ENCODE measurements at places on chromosomes 7 and 10.

GRCh38 chr7:120442838-120443237 lies 169.9 kb downstream of the KCND2 start:
- DNase-seq = no peak

- DNase-seq = no peak
Measured at GRCh38 chr7:78472519-78472918, 673.9 kb downstream of the PHTF2 start.

GRCh38 chr10:94878649-94879048 lies 59.8 kb upstream of the CYP2C9 start:
- no peak for DNase-seq

- DNase-seq = no peak
Measured at GRCh38 chr10:4596951-4597350, 229.1 kb upstream of the AKR1E2 start.

DNA sequence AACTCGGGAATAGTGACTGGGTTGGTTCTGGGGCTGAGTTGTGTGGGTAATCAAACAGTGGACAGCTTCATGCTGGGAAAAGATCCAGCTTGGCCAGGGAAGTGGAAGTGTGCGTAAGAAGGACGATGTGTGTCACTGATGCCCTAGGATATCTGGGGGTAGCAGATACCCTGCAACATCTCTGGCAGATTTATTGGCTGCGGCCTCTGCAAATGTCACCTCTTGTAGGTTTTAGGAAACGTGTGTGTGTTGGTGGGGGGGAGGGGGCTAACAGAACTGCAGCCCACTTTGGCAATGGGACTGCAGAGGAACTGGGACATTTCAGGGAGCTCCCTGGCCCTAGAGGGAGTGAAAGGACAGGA lies 965 bp upstream of the AGAP3 start:
- DNase-seq = no peak

DNA sequence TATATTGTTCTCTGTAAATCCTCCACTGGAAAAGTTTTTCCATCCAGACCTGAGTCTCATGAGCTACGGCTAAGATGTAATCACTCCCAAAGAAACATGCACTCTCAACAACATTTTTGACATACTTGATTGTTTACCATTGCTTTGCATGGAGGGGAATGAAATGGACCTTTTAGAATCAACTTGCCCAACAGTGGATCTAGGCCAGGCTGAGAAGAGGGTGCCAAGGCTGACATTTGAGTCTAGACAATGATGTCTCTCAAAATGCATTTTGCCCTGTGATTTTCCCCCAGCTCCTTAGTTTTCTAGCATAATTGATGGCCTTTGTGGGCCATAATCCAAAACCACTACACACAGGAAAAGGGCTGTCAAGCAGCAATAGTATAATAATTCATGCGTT lies 297.9 kb upstream of the KLF6 start:
- DNase-seq = no peak
